ENCODE measurements at places on chromosomes 16 and 17.

DNA sequence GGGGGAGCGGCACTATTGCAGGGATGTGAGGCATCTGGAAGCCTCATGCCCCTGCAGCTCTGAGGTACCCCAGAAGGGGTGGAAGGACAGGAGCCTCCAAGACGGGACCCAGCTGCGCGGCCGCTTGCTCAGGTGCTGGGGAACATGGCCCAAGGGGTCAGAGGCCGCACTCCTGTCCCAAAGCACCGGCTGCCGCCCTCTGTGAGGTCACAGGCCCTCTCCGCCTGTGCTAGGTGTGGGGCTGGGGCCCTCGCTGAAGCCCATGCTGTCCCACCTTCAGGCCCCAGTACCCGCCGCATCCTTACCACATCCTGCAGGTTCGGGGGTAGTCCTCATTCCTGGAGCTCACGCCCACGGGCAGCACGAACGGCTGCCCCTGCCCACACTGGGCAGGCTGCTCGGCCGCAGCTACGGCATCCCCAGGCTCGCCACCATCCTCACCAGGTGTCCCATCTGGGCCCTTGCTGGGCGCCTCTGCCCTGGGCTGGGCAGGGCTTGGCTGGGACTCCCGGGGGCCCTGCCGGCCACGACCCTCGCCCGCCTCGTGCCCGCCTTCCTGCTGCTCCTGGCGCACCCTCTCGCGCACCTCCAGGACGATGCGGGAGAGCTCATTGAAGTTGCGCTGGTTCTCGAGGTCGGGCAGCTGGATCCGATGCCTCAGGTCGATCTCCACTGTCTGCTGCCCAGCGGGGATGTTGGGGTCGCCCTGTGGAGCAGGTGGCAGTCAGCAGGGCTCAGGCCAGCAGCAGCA lies 16.6 kb upstream of the C16orf95 start:
- no peak for DNase-seq

DNA sequence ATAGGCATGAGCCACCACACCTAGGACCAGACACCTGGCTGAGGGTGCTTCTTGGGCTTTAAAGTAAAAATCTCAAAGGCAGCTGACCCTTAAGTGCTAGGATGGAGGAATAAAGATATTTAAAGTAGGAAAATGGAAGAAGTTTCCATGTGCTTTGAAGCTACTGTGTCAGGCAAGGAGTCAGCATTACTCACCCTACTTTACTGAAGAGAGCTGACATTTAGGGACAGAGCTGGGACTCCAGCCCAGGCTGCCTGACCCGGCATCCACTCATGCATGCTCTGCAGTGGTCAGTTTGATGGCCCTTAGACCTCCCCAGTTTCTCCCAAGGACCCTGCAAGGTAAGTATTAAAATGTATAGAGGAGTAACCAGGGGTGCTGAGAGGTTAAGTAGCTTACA lies 124.7 kb upstream of the PLCG2 start:
- no peak for DNase-seq

- no peak for DNase-seq
Observed at GRCh38 chr17:82966415-82966814, 113.0 kb upstream of the METRNL start.

DNA sequence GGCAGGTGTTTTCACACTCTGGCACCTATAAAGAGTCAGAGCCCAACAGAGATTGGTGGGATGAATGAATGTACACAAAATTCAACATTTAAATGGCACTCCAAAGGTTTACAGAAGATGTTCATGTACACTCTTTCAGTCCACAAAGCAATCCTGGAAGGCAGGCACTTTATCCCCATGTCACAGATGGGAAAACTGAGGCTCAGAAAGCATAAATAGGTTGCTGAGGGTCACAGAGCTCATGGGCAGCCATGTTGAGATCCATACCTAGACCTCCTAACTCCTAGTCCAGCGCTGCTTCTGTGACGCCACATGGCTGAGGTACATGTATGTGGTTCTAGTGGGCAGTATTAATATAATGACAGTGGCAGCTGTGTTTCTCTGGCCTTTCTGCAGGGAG lies 157.7 kb upstream of the LHX1 start:
- no peak for DNase-seq

DNA sequence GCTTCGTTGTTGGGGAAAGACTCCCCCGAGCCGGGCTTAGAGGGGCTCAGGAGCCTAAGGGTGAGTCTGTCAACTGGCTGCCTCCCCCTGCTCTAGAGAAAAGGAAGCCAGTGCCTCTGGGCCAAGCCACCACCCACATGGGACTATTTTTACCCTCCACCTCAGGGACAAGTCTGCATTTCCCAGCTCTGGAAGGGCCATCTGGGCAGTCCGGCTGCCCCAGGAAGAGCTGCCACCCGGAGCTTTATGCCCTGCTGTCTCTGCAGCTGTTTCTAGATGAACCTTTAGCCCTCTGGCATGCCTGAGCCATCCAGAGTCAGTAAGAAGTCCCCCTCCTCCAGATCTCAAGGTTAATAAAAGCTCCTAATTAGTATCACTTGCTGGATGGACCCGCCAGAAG lies 5.3 kb upstream of the RPRML start:
- no peak for DNase-seq

DNA sequence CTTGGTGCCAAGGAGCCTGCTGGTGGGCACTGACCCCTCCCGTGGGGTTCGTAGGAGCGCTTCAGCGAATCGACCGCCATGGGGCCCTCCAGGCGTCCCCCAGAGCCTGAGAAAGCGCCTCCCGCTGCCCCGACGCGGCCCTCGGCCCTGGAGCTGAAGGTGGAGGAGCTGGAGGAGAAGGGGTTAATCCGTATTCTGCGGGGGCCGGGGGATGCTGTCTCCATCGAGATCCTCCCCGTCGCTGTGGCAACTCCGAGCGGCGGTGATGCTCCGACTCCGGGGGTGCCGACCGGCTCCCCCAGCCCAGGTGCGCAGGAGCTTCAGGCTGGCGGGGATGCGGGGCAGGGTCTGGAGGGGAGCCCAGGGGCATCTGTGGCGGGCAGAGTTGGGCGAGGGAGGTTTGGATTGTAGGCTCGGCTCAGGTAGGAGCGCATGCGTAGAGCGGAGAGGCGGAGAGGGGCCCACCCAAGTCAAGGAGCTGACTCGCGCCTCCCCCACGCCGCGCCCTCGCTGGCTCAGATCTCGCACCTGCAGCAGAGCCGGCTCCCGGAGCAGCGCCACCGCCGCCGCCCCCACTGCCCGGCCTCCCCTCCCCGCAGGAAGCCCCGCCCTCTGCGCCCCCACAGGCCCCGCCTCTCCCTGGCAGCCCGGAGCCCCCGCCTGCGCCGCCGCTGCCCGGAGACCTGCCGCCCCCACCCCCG lies 19.8 kb downstream of the FMNL1 start:
- no peak for DNase-seq

DNA sequence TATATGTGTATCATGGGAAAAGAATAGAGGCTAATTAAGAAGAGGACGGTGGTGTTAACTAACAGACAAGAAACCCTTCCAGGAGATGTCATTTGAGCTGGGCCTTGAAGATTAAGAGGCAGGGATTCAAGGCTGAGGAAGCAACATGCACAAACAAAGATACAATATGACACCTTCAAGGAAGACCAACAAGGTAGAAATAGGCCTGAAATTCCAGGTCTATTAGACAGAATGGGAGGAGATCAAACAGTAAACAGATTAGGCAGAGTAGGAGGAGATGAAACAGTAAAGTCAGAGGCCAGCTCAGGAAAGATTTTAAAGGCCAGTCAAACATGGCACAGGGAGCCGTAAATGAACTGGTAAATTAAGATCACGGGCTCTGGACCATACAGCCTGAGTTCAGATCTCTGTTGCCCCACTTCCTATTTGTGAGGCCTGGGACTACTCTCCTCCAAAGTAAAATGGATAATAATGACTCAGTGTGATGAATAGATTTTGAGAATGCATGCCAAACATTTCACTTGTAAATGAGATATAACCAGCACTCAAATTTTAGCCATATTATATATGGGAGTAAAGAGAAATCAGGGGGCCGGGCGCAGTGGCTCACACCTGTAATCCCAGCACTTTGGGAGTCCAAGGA lies 38.9 kb downstream of the USP31 start:
- DNase-seq = no peak

DNA sequence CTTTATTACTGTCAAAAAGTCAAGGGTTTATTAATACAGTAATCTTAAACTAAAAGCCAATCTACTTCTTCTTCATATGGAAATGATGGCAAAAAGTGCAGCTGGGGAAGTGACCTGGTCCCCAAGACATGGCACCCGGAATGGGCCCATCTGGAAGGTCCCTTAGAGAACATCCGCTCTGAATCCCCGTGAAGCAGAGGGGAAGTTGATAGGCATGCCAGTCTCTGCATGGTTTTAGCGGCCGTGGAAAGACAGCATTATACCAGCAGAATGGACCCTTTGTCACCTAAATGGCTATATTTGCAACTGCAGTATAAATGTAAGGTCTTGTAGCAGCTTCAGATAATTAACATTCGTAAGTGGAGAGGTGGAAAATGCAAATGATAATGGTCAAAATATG lies 32.4 kb downstream of the COTL1 start:
- DNase-seq = no peak

- no peak for DNase-seq
Observed at GRCh38 chr17:28985950-28986713, 19.7 kb downstream of the SEZ6 start.

- DNase-seq = no peak
Observed at GRCh38 chr16:19085679-19086200, 18.3 kb downstream of the COQ7 start.

DNA sequence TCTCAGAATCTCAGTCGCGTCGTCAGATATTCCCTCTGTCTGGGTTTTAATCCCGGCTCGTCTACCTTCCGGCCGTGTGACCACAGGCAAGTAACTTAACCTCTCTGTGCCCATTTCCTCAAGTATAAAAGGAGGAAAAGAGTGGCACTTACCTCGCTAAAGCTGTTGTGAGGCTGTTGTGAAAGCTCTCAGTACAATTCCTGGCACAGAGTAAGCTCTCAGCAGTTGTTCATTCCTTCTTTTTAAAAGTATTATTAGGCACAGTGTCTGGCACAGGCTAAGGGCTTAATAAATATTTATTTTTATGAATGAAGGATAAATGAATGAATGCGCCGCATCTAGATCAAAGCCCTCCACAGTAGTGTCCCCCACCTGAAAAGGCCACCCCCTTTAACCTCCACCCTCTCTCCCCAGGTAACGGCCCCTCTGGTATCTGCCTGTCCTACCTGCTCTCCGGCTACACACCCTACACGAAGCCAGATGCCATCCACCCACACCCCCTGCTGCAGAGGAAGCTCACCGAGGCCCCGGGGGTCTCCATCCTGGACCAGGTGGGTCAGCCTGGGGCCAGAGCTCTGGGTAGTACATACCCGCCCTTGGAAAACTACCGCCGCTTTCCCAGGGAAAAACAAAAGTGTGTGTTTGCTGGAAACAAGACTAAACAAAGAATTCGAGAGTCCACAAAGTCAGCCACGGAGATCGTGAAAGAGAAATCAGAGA lies 6.0 kb downstream of the OSGIN1 start:
- no peak for DNase-seq

DNA sequence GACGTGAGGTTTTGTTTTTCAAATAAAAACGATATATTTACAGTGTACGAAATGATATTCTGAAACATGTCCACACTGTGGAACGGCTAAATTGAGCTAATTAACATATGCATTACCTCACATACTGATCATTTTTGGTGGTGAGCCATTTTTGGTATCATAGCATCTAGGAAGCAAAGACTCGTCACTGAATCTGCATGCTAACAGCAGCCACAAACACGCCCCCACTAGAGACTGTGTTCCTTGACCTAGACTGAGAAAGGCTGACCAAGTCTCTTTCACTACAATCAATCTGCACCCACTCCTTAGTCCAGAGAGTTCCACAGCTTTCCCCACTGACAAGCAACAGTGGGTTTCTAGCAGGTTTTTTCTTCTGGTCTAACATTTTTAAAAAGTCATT lies 29.5 kb downstream of the NPLOC4 start:
- DNase-seq = no peak

DNA sequence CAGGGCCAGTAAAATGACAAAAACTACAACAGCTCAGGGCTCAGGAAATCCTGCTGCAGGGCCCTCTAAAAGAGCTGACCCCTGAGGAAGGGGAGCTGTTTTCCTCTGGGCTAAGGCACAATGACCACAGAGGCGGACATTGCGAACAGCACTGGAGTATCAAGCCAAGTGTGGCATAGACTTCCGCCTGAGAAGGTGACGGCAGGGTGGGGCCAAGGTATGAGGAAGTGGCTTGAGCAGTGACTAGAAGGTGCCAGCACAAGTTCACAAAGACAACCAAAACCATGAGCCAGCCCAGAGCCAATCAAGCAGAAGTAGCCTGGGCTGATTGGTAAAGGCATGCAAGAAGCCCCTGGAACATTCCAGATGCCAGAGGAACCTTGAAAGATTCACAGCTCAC lies 13.9 kb downstream of the ERN2 start:
- no peak for DNase-seq

GRCh38 chr17:30992551-30992950 lies 21.7 kb downstream of the RNF135 start:
- no peak for DNase-seq

DNA sequence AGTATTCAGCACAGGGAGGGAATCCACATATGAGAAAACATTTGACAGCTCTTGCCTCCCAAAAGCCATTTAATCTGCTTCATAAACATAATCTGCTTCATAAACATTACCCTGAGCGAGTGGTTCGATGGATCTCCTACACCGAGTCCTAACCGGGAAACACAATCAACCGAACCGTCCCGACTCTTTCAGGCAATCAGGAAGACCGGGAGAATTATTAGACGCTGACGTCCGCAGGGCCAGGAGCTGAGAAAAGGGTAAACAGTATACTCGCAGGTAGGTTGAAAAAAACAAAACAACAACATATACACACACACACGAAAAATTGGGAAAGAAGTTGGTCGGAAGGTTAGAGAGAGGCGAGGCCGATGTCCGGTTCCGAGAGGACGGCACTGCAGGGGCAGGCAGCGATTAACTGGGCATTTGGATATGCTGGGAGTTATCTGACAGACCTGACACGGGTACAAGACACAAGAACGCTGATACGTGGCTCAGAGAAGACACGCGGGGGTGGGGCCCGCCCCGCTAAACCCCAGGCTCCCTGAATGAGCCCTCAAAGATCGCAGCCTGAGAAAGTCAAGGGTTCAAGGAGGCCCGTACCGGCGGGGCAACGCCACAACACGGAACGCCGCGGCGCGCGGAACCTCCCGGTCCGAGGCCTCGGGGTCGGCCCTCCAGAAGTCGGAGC lies 585 bp downstream of the AP1G1 start:
- no peak for DNase-seq

- DNase-seq = no peak
Observed at GRCh38 chr16:57771141-57771785, 31.0 kb downstream of the KIFC3 start.

DNA sequence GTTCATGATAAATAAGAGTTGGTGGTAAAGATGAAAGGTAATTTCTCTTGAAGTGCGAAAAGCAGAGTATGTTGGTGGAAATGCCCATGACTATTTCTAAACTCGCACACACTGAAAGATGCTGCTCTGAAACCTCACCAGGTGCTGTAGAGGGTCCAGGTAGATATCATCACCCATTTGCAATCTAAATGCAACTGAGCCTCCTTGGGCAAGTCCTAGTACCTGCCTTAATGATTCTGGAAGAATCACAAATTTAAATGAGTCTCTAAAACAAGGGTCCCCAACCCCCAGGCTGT lies 5.9 kb upstream of the MMD start:
- no peak for DNase-seq

GRCh38 chr17:40705584-40705983 lies 2.0 kb upstream of the KRT24 start:
- DNase-seq = no peak

- DNase-seq = no peak
Observed at GRCh38 chr17:37388266-37388665, 12.5 kb downstream of the C17orf78 start.

Data from T-cell (primary cell).